ENCODE measurements at places on chromosomes 7 and 10.

- DNase-seq: no peak
Measured at GRCh38 chr10:49180444-49180860, 7.7 kb downstream of the TMEM273 start.

DNA sequence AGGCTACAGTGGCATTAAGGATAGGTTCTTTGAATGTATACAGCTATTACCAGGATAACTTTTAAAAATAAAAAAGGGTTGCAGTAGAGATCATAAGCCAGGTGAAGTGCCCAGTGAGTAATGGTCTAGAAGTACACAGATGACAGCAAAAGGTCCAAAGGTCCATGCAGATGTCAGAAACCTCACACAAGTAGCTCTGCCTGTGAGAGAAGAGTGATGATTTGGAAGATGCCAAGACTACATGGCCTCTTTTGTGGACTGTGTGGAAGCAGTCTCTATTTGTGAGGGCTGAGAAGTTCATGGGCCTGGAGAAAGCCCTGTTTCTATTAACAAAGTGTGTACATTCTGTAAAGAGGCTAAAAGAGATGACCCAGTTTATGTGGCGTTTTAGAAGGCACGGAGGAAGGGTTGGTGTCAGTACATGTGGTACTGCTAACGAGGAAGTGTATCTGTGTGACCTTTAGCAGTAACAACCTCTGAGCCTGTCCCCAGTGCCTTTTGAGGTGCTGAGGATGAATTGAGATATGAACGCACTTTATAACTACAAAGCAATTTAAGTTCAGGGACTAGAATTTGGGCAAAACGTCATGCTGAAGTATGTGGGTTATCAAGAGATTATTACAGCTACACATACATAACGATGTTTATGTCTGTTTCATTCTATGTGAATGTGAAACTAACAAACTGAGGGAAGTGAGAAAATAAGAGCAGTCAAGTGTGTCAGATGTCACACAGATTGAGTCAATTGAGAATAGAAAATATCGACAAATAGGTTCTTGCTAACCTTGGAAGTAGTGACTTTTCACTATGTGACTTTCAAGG lies 7.6 kb downstream of the CYCS start:
- DNase-seq: no peak

GRCh38 chr7:95213809-95214492 lies 110.4 kb downstream of the PON1 start:
- DNase-seq: no peak

DNA sequence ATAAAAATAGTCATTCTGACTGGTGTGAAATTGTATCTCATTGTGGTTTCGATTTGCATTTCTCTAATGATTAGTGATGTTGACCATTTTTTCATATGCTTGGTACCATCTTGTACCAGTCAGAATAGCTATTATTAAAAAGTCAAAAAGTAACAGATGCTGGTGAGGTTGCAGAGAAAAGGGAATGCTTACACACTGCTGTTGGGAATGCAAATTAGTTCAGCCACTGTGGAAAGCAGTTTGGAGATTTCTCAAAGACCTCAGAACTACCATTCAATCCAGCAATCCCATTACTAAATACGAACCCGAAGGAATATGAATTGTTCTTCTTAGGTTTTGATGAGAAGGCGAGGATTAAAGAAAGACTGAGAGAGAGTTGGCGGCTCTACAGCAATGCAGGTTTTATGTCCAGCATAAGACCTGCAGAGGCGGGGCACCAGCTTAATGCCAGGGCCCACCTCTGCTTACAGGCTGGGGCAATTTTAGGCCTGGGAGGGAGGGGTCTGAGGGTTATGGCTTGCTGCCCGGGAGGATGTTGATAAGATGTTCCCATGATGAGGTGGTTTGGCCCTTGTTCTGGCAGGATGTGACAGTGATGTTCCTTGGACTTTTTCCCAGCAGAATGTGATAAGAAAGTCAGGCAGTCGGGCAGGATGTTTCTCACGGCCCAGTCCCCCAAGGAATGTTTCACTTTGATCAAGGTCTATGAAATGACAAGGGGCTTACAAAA lies 74.4 kb downstream of the MEST start:
- no peak for DNase-seq

DNA sequence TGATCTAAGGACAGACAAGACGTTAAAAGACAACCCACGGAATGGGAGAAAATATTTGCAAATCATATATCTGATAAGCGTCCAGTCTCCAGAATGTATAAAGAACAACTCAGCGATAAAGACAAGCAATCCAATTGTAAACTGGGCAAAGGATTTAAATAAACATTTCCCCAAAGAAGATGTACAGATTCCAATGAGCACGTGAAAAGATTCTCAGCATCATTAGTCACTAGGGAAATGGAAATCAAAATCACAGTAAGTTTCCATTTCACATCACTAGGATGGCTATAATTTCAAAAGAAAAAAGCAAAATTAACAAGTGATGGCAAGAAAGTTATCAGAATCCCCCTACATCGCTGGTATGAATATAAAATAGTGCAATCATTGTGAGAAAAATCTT lies 316.1 kb downstream of the SFMBT2 start:
- no peak for DNase-seq

DNA sequence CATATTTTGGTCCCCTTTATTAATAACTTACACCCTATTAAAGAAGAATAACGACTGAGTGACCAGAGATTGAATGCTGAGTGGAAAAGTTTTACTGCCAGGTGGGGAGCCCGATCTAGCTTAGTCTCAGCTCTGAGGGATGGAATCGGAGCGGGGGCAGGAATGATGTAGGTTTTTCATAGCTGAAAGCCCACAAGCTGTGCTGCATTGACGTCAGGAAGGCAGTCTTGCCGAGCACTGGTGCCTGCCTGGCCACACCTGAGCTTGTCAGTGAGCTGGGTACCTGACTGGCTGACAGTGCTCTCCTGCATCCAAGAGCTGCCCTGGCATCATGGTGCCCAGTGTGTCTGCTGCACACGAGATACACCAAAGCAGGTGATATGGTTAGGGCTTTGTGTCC lies 34.8 kb downstream of the GRK5 start:
- peak; percentile 25 for DNase-seq
